ENCODE measurements at places on chromosomes 7 and 10.

GRCh38 chr10:62726142-62726541 is 78.4 kb upstream of the ADO start:
- DNase-seq = no peak

GRCh38 chr7:139341776-139342226 is 664 bp downstream of the FMC1 start:
- no peak for DNase-seq

DNA sequence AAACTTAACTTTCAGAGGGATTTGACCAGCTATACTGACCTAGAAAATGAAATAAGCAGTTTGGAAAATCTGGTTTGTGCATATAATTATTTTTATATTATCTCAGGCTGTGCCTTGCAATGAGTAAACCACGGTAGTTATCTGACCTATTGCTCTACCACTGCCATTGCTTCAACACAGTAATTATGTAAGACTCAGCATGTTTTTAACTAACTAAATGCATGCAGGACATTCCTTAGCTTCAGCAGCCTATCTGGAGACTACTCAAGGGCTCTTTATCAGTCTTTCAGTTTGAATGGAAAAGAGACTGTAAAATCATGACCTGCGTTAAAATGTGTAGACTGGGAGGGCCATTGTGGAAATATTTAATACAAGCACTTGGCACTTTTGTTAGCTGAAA is 22.5 kb downstream of the CHN2 start:
- no peak for DNase-seq

- DNase-seq = no peak
Measured at GRCh38 chr7:75723444-75723843, 15.3 kb downstream of the HIP1 start.

DNA sequence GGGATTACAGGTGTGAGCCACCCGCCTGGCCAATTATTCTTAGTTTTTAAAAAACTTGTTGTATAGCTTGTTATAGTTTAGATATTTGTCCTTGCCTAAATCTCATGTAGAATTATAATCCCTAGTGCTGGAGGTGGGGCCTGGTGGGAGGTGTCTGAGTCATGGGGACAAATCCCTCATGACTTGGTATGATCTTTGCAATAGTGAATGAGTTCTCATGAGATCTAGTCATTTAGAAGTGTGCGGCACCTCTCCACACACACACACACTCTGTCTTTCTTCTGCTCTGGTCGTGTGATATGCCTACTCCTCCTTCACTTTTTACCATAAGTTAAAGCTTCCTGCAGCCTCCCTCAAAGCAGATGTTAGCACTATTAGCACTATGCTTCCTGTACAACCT is 37.2 kb downstream of the FAM149B1 start:
- no peak for DNase-seq

GRCh38 chr7:25256333-25256819 is 28.1 kb upstream of the NPVF start:
- no peak for DNase-seq

Data from MM.1S (cell line).